ENCODE measurements at places on chromosomes 12 and 14. TPM values are rescaled to one million over a fixed set of nuclear protein-coding genes. Genes with fewer than 3 reads are reported as not detected.

- no peak for DNase-seq
Measured at GRCh38 chr14:64709126-64709525, 4.9 kb downstream of the PLEKHG3 start.

OR4K17 gene
- not detected for total RNA-seq

GRCh38 chr14:54267172-54267571 lies 129.6 kb upstream of the CDKN3 start:
- DNase-seq = no peak

CBLN3 gene
- total RNA-seq = 1.4 TPM

GRCh38 chr12:127393465-127393864 lies 873.5 kb upstream of the TMEM132C start:
- no peak for DNase-seq

DNA sequence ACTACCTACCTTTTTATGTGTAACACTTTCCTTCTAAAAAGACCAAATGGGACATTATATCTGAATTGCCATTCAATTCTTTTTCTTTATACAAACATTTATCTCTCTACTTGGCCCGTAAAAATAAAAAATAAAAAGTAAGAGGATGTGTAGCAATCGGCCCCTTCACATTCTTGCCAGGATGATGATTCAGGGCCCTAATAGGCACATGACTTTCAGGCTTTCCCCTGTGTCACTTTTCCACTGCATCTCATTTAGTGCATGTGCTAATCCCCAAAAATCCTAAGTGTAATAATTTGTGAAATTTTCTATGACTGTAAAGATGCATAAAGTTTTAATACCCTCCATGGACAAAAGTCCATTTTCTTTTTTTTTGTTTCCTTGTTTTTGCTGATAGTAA lies 23.0 kb upstream of the ATP2B1 start:
- DNase-seq = no peak

DNA sequence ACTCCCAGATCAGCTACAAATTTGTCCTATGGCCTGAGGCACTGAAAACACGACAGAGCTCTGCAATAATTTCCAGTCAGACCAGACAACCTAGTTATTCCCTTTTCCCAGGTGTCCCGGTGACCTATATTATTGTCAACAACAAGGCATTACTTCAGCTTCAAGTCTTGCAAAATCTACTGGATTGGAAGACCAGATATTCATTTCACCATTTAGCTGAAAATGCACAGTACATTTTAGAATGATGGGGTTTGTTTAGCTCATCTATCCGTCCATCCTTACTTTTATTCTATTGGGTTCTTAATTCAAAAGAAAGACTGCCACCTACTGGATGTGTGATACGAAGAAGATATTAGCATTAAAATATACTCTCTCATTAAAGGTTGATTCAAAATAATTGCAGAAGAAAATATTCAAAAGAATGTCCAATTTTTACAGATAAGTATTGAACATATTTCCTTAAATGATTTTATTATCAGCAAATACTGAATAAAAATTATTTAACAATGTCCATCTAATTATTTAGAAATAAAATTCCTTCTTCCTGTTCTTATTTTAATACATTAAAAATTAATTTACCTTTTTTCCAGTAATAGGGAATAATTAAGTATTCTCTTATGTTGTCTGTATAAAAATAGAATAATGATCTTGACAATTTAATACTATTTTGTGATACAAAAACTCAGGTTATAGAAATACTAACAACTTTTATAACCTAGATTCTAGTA lies 244.9 kb upstream of the LRIG3 start:
- DNase-seq = peak; percentile 32

- no peak for DNase-seq
Measured at GRCh38 chr12:58529897-58530741, 390.2 kb downstream of the LRIG3 start.

LRTM2 gene
- not detected for total RNA-seq

ENO2 gene
- 25.3 TPM for total RNA-seq

- no peak for DNase-seq
Measured at GRCh38 chr12:49549735-49550692, 11.2 kb downstream of the KCNH3 start.

GRCh38 chr12:124797321-124797720 lies 66.3 kb downstream of the SCARB1 start:
- DNase-seq = no peak

DNA sequence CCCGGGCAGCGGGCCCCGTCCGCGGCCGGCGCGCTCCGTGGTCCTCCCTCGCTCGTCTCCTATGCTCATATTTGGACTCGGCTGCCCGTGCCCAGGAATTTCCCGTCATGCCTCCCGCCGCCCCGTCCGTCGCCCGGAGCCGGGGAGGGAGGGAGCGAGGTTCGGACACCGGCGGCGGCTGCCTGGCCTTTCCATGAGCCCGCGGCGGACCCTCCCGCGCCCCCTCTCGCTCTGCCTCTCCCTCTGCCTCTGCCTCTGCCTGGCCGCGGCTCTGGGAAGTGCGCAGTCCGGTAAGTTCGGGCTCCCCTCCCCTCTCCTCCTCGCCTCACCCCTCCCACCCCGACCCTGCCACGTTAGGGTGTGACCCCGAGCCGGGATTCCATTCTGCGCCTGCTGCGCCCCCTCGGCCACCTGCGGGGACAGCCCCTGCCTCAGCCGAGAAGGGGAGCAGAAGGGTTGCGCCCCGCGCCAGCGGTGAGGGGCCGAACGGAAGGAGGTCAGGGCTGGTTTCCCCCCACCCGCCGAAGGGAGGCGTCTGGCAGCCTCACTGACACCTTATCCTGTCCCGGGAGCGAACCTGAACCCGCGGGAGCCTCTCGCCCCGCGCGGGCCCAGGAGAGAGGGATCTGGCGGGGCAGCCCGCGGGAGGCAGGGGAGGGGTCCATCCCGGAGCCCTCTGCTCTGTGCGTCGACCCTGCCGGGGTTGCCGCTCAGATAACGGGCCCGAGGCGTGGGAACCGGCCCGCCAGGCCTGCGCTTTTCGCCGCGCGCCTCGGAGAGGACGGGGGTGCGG lies at the start of gene MSRB3:
MSRB3 (plus strand) TSS at position 108 of the 793 bp plus-strand sequence. CDS start 29,897 bp downstream, outside the sequence.
- DNase-seq = peak; percentile 65

DNA sequence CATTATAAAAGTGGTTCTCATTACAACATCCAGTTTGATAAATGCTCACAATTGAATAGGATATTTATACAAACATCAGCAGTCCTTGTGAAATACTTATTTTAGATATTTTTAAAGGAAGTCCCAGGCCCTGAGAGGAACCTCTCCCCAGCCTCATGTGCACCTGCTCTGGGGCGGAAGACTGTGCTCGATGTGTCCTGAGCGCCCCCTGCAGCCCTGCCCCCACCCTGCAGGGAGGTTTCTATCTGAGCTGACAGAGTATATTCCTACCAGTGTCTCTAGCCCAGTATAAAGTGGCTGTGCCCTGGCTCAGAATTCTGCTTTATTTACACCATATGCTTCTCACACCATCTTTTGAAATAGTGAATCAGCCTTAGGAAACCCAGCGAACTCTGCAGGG lies 1349.1 kb downstream of the TMEM121 start:
- peak; percentile 38 for DNase-seq

KRT85 gene
- not detected for total RNA-seq

- no peak for DNase-seq
Measured at GRCh38 chr12:128388461-128389000, 121.6 kb downstream of the TMEM132C start.

LPAR5 gene
- 0.19 TPM for total RNA-seq

DNA sequence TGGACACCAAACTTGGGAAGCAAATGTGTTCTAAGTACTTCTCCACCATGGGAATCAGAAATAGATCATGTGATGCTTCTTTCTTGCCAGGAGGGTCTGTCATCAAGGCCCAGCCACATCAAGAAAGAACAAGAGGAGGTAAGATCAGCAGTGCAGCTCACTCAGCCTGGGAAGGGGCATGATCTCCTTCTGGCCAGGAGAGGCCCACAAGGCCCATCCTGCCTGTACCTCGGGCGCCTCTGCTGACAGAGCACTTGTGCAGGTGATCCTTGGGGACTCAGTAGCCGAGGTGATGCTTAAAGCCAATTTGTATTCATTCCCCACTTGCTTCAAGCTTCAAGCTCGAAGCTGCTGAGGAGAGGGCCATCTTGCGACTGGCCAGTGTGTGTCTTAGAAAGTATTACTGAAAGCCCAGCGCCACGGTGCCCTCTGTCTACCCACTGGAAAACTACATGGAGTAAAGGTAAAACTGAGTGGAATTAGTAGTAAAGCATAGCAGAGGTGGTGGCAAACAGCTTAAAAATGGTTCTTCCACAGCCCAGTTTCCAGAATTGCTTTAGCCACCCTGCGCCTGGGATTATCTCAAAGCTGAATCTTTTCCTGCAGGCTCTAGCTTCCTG lies 26.2 kb downstream of the RTRAF start:
- peak; percentile 35 for DNase-seq

DNA sequence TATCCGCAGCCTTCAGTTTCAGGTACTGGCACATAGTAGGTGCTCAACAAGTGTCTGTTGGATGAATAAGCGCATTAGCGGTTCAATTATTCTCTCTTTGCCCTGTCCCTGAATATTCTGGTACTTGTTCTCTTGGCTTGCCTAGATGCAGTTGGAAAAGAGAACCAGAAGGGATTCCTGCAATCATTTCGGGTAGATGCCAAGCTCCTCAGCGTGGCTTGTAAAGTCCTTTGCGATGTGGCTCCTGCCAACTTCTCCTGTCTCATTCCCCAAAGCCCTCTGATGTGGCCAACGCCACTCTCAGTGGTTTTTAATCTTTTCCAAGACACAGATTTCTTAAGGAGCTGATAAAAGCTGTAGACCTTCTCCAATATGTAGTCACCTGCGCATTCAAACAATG lies 230.3 kb downstream of the SUDS3 start:
- DNase-seq = no peak

DNA sequence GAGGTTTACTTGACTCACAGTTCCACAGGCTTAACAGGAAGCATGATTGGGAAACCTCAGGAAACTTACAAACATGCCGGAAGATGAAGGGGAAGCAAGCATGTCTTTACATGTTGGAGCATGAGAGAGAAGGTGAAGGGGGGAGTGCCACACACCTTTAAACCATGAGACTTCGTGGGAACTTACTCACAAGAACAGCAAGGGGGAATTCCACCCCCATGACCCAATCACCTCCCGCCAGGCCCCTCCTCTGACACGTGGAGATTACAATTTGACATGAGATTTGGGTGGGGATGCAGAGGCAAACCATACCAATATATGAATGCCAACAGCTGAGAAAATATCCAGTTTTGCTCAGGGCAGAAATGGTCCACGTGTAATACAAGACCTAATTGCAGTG lies 518.6 kb downstream of the VRK1 start:
- DNase-seq = no peak

DNA sequence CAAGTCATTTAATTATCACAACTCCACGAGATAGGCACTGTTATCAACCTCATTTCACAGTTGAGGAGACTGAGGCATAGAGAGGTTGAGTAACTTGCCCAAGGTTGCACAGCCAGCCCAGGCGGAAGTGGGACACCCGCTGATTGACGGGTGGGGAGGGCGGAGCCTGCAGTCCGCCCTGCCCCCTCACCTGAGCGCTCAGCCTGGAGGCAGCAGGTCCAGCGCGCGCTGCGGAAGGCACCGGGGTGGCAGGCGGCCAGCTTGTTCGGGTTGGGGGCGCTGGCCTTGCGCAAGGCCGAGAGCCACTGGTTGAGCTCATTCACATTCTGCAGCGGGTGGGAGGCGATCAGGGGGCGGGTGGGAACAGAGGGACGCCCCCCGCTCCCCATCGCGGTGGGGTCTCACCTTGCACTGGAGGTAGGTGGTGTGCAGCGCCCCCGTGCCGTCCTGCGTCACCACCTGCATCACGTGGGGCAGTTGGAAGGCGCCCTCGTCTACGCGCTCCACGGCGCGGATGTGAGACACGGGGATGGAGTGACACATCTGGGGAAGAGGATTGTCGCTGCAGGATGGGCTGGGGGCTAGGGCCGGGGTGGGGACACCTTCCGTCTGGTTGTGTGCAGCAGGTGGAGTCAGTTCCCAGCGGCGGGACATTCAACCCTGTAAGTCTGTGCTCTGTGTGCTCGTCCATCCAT lies 31.7 kb downstream of the RASAL1 start:
- no peak for DNase-seq

- DNase-seq = no peak
Measured at GRCh38 chr14:58865514-58866281, 227.9 kb downstream of the DACT1 start.

- DNase-seq = no peak
Measured at GRCh38 chr12:49672301-49673217, 34.6 kb downstream of the FMNL3 start.

DNA sequence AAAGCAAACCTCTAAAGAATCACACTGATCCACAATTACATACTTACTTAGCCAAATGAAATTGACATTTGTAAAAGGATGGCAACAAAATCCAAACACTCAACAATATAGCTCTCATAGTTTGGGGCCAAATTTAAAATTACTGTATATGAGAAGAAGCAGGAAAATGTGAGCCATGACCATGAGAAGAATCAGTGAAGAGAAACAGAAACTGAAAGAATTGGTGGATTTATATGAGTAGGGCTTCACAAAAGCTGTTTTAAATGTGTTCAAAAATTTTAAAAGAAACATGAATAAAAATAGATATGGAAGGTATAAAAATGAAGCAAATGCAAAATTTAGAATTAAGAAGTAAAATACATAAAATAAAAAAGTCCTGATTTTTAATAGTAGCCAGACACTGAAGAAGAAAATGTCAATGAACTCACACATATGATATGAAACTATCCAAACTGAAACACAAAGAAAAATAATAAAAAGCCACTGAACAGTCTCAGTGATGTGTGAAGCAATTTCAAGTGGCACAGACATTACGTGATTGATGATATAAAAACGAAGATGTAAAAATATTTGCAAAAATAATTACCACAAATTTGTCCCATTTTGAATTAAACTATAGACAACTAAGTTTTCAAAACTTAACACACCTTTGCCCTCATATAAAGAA lies 87.9 kb upstream of the MDGA2 start:
- no peak for DNase-seq

GNPTAB gene
- 39.1 TPM for total RNA-seq

DNA sequence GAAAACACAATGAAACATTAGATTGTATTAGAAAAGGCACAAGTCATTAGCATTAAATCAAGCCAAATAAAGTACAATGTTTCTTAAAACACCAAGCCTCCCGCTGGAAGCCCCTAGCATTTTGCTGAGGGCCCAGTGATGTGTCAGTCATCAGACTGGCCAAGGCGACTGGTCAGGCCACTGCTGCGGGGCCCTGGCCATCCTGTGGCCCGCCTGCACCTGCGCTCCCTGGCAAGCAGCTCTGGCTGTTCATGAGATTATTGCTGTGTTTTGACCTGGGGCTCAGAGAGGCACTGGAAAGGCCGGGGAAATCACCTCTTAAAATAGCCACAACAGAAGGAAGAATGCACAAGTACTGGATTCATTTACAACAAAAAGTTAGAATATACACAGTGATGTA lies 24.2 kb upstream of the AMN start:
- no peak for DNase-seq
